ENCODE measurements at places on chromosomes 4 and X. TPM values are rescaled to one million over a fixed set of nuclear protein-coding genes. Genes with fewer than 3 reads are reported as not detected.

Gene C1QTNF7
- total RNA-seq = 0.49 TPM

Gene NLGN3
- 0.31 TPM for total RNA-seq

Gene MAGEB2
- total RNA-seq = not detected

Gene YIPF7
- total RNA-seq = not detected

Gene TLR1
- total RNA-seq = 17.5 TPM

Gene FOXR2
- not detected for total RNA-seq

Gene KLHL4
- not detected for total RNA-seq

Gene ARHGAP10
- 6.6 TPM for total RNA-seq

Gene GPAT3
- total RNA-seq = 2.0 TPM

Gene N4BP2
- 10.9 TPM for total RNA-seq

Gene TEX13D
- not detected for total RNA-seq

Gene UBQLN2
- total RNA-seq = 5.7 TPM

Gene CTBP1
- total RNA-seq = 99.1 TPM

Gene SCOC
- total RNA-seq = 39.4 TPM

Gene KLHL13
- 3.5 TPM for total RNA-seq

Gene PRDM5
- 9.1 TPM for total RNA-seq

GRCh38 chrX:69988955-69989394 lies 60.8 kb downstream of the AWAT2 start:
- DNase-seq = no peak

- no peak for DNase-seq
These were observed 31.5 kb downstream of the NALF2 start for GRCh38 chrX:69535661-69536060.

DNA sequence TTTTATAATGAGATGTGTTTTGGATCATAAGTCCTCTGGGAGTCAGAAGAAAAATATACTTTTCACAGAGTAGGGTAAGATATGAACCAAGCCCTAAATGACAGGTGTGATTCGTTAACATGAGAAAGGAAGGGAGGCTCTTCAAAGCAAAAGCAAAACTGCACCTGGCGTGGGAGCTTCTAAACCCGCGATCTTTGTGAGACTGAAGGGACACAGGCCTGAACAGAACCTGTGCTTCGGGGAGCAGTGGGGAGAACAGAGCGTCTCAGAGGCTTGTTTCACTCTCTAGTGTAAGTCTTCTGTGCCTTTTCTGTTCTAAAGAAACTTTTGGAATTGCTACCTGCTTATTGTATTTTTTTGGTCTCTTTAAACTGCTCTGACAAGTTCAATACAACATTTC lies 30.2 kb upstream of the CYP4V2 start:
- no peak for DNase-seq

DNA sequence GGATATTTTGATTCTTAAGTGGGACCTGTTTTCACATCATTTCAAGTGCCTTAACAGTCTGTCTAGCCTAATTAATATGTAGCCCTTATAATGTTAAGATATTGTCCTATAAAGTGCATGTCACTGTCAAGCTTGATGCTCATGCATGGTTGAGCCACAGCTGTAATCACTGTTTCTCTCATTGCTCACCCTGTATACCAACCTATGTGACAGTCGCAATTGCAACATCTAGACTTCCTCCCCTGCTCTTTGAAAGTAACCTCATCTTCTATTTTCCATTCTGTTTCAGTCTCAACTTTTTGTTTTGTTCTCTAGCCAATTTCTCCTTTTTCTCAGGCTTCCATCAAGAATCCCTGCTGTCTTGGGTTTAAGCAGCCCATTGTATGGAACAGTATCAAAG lies 24.4 kb upstream of the MSL3 start:
- no peak for DNase-seq

GRCh38 chrX:115898382-115899001 lies 272.1 kb upstream of the AGTR2 start:
- peak; percentile 89 for DNase-seq

- DNase-seq = no peak
These were observed 480.1 kb upstream of the GALNT7 start for GRCh38 chr4:172688534-172688933.

- no peak for DNase-seq
These were observed 14.3 kb upstream of the C4orf50 start for GRCh38 chr4:6032249-6033244.

DNA sequence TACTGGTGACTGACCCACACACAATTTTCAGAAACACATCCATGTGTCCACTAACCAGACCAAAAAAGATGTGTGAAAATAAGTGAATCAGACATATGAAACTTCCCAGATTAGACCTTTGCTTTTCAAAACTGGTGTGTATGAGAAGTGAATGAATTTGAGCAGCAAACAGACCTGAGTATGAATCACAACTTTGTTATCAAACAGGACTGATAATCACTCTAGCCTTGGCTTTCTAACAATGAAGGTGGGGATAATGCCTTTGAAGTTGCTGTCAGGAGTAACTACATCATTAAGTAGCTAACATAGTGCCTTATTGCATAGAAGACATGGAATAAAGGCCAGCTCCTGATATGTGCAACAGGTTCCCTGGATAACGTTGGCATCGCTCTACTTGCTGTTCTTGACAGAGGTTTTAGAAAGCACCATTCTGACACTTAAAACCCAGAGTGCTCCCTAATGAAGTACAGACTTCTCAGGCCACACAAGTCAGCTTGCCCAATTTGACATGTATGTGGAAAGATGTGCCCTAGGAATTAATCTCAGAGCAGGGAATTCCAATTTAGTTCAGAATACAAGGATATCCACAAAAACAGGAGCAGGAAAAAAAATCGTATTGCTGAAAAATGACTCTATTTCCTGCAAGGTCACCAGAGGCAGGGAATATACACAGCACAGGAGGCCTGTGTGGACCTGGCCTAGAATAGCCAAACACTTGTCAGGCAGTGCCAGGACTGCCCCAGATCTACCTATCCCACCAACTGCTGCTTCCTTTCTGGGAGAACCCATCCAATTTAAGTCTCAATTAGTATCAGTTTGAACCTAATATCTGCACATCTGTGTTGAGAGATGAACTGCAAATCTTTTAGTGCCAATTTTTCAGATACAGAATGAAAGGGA lies 87.7 kb downstream of the MAML3 start:
- no peak for DNase-seq

- DNase-seq = peak; percentile 81
These were observed 95.8 kb downstream of the DHX15 start for GRCh38 chr4:24488399-24489164.

GRCh38 chrX:39946822-39947221 lies 150.9 kb downstream of the BCOR start:
- no peak for DNase-seq

GRCh38 chrX:50718776-50719175 lies 95.2 kb downstream of the SHROOM4 start:
- DNase-seq = no peak

- DNase-seq = no peak
These were observed 3.9 kb downstream of the TREX2 start for GRCh38 chrX:153441981-153442380.

GRCh38 chr4:4388311-4388790 lies 1.4 kb downstream of the NSG1 start:
- DNase-seq = no peak

DNA sequence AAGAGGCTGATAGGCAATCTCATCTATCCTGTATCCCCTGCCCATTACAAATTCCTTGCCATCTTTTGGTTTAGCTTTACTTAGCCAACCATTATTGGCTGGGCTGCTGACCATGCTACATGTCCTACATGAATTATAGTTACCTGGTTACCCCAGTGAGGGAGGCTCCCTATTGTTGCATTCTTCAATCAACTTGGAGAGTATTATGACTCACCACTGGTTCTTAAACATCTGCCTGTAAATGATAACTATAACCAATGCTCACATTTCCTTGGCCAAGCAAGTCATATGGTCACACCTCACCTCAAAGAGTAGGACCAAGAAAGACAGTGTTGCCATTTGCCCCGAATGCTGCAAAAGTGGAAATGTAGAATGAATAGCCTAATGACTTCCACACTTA lies 297.6 kb downstream of the IL15 start:
- DNase-seq = no peak

DNA sequence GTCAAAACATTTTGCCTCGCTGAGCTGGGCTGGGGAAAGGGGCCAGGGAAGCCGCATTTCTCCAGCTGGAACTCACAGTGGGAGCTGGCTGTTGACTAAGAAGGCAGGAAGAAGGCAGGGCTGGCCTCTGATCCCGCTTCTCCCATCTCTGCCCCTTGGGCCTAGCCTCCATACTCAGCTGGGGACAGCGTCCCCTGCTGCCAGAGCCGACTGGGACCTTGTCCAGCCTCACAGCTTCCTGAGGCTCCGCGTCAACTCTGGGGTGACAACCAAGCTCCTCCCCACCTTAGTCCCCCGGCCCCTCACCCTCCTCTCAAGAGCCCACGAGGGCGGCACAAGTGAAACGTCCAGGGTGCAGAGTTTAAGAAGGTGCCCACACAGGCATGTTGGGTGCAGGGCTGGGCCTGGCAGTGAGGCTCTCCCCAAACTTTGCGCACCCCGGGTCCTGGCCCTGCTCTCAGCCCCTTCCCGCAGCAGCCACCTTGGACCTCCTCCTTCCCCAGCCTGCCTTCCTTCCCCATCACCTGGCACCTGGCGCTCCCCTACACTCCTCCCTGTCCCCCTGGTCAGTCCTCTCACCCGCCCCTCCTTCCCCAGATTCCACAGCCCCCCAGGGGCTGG lies 100.8 kb downstream of the PSAPL1 start:
- no peak for DNase-seq

GRCh38 chr4:112422644-112423043 lies 93.3 kb downstream of the NEUROG2 start:
- no peak for DNase-seq

DNA sequence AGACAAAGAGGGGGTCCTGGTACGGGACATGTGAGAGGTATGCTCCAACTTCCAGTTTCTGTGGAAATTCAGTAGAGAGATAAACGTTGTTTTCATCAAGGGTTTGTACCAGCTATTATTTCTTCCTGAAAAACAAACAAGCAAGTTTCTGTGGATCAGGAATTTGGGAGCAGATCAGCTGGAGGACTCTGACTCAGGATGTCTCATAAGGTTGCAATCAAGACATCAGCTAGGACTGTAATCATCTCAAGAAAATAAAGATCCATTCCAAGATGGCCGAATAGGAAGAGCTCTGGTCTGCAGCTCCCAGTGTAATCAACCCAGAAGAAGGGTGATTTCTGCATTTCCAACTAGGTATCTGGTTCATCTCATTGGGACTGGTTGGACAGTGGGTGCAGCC lies 23.5 kb upstream of the NFKB1 start:
- no peak for DNase-seq

- DNase-seq = no peak
These were observed 12.2 kb upstream of the NUP54 start for GRCh38 chr4:76160355-76160754.

- peak; percentile 58 for DNase-seq
These were observed 1.2 kb upstream of the MORF4L2 start for GRCh38 chrX:103687696-103688201.

GRCh38 chr4:111991797-111992196 lies 153.5 kb upstream of the FAM241A start:
- no peak for DNase-seq

DNA sequence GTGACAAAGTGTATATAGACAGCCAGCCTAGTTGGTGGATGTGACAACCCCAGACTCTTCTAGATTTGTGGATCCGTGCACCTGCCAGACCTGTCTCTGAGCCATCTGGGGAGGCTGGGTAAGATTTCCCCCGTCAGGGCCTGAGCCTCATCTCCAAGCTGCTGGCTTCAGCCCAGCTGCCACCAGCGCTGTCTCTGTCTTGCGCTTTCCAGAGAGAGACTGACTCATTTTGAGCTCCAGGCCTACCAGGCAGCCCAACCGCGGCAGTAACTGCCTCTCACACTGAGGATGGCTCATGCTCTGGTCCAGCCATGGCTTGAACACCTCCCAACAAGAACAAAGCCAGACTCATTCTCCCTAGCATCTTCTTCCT lies 26.4 kb downstream of the NOP14 start:
- DNase-seq = peak; percentile 31

DNA sequence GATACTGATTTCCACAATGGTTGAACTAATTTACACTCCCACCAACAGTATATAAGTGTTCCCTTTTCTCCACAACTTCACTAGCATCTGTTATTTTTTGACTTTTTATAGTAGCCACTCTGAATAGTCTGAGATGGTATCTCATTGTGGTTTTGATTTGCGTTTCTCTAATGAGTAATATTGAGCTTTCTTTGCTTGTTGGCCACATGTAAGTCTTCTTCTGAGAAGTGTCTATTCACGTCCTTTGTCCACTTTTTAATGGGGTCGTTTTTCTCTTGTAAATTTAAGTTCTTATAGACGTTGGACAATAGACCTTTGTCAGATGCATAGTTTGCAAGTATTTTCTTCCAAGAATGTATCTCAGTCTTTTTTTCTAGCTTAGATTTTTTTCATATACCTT lies 10.0 kb downstream of the FBXW7 start:
- no peak for DNase-seq

- peak; percentile 50 for DNase-seq
These were observed 18.5 kb downstream of the ACSL1 start for GRCh38 chr4:184807256-184807655.

- no peak for DNase-seq
These were observed 60.4 kb downstream of the CCNI start for GRCh38 chr4:77015390-77015789.

- DNase-seq = no peak
These were observed 310.1 kb upstream of the SPOCK3 start for GRCh38 chr4:167544391-167544790.

- no peak for DNase-seq
These were observed 424.5 kb upstream of the CTSO start for GRCh38 chr4:156378033-156378665.

DNA sequence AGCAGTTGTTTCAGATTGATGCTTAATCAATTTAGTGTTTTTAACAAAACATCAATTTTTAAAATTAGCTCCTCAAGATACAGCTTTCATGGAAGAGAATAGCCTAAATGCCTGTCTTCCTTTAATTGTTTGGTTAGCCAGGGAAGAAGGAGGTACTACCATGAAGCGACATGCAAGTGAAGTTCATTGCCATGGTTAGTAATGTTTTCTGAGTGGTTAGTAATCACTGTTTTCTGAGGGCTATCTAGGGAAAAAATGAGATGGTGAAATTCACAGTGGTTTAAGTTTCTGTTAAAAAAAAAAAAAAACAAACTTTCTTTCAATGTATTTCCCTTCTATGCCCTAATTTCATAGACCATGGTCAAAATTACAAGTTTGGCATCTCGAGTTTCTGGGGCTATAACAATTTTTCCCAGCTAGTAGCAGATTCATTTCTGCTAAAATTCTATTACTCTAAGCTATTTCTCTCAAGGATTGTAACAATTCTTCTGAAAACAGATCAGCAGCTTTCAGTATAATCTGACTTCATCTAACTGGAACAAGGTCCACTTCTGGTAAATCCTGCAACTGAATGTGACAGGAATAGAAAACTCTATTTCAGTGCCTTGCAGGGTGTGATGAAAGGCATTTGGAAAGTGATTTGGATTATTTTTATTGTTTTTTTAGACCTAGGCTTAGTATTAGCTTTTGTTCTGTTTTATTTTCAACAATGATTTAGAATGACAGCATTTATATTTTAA lies 157.0 kb downstream of the PCDH18 start:
- DNase-seq = no peak

GRCh38 chr4:53563824-53564223 lies 27.5 kb downstream of the LNX1 start:
- no peak for DNase-seq

GRCh38 chrX:18792828-18793227 lies 85.4 kb downstream of the PPEF1 start:
- no peak for DNase-seq
